Chondrocyte (in vitro differentiated cells): ENCODE measurements at places on chromosomes 3 and 15.

DNA sequence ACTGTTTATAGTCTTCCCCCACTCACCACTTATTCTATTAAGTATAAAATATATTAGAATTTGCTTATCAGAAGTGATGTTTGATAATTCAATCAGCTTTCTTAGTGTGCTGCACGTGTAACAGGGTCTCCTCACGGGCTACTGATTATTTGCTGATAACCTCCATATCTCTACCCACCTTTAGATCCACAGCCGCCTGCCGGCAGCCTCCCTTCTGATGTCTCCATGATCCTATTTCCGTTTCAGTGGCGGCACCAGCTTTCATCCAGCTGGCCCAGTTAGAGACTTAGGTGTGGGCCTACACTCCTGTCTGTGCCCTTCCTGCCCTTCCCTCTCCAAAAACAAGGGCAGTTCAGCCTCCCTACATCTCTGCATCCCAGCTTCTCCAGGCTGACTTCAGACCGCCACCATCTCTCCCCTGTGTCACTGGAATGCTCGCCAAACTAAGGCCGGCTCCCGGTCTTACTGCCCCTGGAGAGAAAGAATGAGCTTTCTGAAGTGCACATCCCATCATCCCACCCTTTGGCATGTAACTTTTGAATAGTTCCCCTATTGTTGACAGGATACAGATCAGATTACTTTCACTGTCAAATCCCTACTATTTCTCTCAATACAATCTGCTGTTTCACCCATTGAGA is 76.6 kb upstream of the PRTG start:
- DNase-seq: no peak

DNA sequence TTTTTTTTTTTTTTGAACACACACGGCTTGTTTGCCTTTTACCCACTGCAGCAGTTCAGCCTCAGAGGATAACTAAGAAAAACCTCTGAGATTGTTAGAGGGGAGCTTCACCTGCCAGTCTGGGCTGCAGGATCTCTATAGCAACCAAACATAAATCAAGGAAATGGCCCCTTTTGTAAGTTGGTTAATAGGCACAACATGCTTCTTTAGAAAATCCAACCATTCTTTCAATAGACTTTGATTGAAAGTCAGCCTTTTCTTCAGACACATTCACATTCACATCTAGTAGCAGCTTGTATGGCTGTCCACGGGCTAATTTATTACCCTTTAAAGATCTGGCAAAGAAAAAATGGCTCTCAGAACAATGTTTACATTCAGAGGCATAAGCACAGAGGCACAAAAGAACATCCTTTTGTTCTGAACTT is 136.6 kb upstream of the RARB start:
- DNase-seq: no peak

DNA sequence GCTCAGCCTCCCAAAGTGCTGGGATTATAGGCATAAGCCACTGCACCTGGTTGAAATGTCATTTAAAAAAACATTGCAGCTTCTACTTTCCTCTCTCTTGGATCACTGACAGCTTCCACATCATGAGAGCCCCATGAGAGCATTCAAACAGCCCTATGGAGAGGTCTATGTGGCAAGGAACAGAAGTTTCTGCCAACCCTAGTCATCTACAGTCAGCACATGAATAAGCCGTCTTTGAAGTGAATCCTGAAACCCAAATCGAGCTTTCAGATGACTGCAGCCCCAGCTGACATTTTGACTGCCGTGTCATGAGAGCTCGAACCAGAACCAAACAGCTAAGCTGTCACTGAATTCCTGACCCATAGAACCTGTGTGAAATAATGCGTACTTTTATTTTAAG is 39.8 kb downstream of the CD200R1L start:
- no peak for DNase-seq

DNA sequence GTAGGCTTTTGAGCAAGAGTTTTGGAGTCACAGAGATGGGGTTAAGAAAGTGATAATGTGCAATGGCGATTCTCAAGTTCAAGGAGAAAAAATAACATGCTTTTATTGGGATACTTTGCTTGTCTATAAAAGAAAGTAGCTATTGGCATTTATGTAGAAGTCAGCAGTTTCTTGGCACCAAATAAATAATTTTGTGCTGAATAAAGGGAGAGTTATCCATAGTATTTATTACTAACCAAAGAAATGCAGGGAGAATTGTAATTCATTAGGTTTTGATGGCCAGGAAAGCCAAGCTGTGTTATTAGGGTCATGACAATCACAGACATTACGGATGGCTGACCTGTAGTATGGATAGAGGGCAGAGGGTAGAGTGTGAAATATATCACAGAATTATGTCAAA is 33.1 kb downstream of the BTD start:
- no peak for DNase-seq

GRCh38 chr15:55707518-55707917 is 35.4 kb downstream of the PRTG start:
- DNase-seq: no peak

- no peak for DNase-seq
Observed at GRCh38 chr3:185205865-185206264, 48.0 kb downstream of the EHHADH start.

DNA sequence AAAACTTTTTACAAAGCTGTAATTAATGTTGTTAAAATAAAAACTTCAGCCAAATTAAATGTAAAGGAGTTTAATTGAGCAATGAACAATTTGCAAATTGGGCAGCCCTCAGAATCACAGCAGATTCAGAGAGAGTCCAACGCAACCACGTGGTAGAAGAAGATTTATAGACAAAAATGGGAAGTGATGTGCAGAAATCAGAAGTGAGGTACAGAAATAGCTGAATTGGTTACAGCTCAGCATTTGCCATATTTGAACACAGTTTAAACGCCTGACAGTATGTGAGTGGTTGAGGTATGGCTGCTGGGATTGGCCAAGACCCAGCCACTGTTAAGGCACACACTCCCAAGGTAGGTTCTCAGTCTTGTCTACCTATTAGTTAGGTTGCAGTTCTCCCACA is 14.4 kb upstream of the PLA2G4D start:
- DNase-seq: no peak

DNA sequence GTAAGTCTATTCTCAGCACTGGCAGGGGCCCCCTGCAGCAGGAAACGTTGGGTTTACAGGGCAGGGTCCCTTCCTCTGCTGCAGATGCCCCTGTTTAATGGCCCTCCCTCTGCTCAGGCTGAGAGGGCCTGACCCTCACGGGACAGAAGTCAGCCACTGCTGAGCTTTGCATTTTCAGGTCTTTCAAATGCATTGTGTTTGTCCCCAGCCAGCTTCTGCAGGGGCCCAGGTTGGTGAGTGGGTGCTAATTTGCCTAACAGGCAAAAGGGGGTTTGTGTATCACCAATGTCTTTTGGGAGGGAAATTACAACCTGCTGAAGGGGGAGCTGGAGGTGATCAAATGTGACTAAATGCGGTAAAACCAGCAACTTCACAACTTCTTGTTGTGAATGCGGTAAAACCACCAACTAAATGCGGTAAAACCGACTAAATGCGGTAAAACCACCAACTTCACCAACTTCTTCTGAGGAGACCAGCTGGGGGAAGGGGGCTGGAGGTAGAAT is 44.8 kb upstream of the UBE2E1 start:
- no peak for DNase-seq

DNA sequence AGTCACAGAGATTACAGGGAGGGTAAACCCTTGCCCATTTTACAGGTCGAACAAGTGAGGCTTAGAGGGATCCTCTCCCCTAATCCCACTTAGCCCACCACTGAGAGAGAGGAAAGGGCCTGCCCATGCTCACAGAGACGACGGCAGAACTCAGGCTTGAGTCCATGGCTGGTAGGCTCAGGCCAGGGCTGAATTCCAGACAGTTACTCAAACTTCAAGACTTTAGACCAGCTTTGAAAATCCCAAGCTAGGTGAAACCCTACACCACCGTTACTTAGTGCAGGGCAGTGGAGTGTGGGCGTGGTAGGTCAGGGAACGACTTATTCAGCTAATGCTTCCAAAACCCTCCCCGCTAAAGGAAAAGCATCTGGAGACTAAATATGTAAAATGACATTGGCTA is 16.4 kb downstream of the GRIP2 start:
- DNase-seq: no peak

DNA sequence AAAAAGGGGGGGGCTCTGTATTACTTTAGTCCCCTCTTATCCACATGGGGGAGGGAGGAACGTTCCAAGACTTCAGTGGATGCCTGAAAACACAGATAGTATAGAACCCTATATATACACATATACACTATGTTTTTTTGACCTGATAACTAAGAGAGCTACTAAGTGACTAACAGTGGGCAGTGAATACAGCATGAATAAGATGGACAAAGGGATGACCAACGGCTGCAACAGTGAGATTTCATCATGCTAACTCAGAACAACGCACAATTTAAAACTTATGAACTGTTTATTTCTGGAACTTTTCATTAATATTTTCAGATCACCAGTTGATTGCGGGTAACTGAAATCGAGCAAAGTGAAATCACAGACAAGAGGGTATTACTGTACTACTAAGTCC is 7.3 kb downstream of the DCUN1D1 start:
- no peak for DNase-seq

DNA sequence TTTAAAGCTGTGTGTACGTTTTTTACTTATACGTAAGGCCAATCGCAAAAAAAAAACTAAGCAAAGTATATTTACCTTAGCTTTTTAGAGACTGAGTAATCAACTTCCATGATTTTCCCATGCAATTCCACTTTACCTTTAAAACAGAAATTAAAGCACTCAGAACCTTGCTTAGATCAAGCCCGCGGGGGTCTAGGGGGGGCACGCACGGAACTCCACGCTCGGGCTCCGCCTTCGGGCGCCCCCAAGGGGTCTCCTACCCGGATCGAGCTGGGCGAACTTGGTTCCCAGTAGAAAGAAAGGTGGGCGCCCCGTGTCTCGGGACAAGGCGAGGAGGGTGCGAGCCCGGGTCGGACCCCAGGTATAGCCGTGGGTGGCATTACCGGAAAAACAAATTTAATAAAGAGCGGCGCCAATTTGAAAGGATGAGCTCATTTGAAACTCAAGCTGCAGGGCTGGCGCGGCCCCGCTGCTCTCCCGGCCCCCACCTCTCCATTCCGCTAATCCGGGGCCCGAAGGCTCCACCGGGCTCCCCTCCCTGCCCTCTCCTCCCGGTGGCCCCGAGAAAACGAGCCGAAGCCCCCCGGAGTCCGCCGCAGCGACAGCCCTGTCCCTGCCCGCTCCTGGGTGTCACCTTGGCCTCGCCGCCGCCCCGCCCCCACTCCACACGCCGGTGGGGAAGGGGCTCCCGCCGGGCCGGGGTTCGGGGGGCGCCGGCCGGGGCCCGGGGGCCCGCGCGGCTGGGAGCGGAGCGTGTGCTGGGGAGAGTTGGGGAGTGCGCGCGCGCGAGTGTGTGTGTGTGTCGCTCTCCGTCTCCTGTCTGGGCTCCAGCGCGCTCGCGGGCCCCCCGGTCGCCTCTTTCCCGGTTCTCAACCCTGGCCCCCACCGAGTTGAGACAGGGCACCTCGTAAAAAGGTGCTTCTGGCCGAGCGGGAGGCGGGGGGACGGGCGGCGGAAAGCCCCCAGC is 1.5 kb downstream of the IGF2BP2 start:
- no peak for DNase-seq

DNA sequence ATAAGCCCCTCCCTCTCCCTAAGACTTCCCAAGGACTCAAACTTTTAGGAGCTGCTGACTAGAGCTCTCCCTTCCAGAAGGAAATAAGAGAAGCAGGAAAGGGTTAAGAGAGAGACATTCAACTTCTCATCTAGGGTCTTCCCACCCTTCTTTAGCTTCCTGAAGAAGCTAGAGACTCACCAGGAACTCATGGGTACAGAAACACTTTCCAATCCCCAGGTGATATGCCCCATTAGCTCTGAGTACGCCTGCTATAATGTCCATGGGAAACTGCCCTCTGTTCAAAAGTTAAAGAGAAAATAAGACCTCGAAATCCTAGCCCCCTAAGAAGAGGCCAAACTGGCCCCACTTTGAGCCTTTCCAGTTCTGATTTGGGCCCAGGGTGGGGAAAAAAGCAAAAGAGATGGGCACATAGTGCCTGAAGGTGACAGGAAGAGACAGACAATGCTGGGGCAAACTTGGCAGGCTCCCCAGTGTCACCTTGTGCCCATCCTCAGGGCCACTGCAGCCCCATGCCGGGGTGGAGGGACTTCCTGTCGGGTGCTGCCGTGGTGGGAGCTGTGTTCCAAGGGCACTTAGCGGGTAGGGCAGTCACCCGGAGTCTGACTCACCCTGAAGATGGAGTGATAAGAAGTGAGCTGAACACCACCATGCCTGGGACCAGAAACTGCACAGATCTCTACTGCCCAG is 29.5 kb downstream of the CCDC12 start:
- DNase-seq: peak; percentile 86

DNA sequence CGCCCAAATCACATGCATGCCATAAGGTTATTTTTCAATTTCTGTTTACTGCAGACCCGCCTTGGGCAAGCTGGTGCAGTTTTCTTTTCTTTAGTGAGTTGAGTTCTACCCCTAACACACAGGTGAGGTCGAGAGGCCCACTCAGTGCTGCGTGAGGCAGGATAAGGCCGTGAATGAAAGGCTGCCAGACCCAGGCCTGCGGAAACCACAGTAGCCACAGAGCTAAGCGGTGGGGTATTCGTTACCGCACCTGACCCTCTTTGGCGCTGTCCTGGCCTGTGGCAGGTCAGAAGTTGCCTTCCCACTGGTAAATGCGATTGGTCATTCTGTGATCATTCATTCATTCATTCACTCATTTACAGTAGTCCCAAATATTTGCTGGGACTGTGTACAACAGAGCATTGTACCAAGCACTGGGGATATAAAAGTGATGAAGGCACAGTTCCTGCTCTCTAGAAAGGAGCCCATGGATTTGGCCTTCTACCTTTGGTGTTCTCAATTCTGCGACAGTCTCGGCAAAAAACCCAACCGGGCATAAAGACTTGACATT is 144.8 kb downstream of the XXYLT1 start:
- DNase-seq: no peak

GRCh38 chr15:40871749-40872617 is 2.1 kb downstream of the RHOV start:
- DNase-seq: no peak

DNA sequence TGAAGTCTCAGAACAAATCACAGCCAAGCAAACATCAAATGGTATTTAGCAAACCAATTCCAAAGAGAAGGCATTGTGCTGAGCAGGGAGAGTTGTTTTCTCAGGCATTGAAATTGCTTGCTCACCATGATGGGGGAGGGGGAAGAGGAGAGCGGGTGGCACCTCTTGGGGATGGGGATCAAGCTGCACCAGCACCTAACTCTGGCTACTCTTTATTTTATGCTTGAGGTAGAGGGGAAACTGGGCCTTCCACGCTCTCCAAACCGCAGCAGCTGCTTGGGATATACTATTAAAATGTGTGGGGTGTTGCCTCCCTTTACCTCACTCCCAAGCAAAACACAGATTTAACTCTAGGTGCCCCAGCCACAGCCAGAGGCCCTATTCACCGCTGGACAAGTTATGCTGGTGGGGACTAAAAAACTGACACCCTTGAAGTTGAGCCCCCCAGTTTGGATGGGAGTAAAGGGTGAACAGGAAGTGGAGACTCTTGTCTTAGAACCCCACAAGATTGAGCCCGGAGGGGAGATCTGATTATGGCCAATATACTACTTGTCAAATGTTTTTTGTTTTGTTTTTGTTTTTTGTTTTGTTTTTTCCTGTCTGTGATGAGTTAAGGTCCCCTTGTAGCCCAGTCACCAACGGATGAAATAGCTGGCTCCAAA is 5.0 kb upstream of the FOXB1 start:
- no peak for DNase-seq
